ENCODE measurements at places on chromosomes 5 and 9.

DNA sequence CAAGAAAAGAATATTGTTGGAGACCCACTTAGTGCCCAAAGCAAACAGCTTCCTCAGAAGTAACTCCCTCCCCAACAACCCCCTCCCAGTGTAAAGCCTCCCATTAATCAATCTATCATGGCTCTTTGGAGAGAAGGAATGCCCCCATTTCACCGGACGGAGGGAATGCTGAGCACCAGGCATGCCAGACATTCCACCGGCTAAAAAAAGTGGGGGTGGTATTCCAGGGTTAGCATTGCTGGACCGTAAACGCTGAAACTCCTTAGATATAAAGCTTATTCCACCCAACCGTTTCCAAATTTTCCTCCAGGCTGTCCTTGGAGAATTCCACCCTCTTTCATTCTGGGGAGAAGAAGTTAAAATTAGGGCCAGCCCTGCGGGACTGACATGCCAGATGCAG is 363 bp upstream of the MAMDC2 start:
- DNase-seq, result no peak

DNA sequence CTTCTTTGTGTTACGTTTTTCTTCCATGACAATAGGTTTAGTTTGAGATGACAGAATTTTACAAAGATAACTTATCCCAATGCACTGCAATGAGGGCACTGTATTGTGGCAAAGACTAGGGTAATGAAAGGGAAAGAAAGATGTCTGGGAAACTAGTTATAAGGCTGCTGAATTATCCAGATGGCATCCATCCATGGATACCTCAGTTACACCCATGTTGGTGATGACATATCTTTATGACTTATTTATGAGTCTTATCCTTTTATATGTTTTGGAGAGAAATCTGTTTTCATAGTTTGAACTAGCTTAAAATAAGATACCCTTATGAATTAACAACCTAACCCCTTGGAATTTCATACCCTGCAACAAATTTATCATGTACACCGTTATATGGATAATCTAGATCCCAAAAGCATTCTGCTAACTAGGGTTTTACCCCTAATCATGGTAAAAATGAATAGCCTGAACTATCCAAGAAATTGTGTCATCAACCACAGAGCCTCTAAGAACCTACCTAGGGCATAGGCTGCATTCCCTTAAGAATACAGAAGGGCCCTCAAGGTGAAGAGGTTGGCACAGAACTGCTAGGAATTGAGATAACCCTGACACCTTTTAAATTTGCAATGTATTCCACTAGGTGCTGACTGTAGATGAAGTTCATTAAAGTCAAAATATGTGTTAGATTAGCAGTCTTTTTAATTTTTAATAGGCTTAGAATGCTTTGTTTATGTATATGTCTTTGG is 49.5 kb upstream of the RORB start:
- DNase-seq, result no peak

- DNase-seq, result no peak
These were observed 18.6 kb upstream of the SLC25A51 start for GRCh38 chr9:37922363-37923117.

GRCh38 chr9:131028221-131028884 is 19.4 kb downstream of the LAMC3 start:
- no peak for DNase-seq

DNA sequence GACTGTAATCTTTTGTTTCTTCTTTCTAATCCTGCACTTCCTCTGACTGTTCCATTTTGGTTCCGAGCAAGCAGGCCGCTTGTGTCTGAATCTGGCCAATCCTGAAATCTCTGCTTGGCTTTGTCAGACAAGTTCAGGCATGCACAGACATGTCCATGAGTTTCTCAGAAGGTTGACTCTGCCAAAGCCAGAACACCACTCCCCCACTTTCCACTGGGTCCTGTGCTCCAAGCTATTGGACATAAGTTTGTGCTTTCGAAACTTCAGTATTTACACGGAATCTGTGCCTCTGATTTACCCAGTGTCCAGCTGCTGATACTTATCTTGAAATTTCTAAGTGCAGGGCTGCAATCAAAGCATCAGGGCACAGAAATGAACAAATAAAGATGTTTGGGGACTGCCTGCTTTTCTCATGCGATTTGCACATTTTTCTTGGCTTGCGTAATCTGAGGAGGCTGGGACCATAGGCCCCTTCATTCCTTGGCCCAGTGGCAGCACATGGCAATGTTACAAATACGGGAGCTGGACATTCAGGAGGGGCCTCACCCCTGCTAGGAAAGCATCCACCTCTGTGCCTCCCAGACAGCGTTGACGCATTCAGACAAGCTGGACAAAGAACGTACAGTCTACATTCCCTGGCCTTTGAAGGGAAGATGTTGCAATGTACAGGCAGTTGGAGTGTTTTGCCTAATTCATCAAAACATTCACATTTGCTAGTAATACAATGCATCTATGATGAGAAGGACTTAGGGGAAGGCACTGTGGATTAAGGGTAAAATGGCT is 209.2 kb upstream of the PAPPA start:
- DNase-seq, result no peak

DNA sequence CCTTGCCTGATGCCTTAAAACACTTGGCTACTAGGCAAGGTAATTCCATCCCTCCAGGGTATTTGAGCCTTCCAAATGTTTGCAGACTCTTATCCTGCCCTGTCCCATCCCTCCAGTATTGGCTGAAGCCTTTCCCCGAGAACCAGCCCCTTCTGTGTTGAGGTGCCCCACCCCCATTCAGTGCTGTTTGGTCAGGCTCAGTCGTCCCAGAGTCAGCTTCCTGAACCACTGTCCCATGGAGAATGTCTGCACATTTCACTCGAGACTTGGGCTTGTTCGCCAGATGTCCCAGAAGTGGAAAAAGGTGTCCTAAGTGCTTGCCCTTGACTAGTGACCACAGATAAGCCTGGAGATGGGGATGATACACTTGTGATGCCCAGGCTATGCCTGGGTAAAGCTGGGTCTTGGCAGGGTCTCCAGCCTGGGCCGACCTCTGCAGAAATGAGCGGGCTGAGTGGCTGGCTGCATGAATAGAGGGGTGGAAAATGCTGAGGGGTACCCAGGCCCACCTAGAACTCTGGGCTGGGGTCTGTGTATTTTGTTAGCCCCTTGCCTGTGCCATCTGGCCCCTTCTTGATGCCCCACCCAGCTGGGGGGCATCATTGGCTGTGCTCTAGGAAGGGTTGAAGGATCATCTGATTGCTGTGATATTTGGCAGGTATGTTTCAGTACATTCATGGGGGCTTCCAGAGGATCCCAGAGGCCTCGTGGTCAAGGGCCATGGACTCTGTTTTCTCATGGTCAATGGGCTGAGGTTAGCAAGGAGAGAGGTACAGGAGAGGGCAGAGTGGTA is 178.4 kb downstream of the MACROH2A1 start:
- DNase-seq, result no peak

- no peak for DNase-seq
These were observed 22.4 kb downstream of the MVB12B start for GRCh38 chr9:126348911-126349550.

- no peak for DNase-seq
These were observed 17.8 kb upstream of the SLC6A19 start for GRCh38 chr5:1183424-1184162.

All from SK-N-MC (cell line).